ENCODE measurements at places on chromosomes 1 and 21.

DNA sequence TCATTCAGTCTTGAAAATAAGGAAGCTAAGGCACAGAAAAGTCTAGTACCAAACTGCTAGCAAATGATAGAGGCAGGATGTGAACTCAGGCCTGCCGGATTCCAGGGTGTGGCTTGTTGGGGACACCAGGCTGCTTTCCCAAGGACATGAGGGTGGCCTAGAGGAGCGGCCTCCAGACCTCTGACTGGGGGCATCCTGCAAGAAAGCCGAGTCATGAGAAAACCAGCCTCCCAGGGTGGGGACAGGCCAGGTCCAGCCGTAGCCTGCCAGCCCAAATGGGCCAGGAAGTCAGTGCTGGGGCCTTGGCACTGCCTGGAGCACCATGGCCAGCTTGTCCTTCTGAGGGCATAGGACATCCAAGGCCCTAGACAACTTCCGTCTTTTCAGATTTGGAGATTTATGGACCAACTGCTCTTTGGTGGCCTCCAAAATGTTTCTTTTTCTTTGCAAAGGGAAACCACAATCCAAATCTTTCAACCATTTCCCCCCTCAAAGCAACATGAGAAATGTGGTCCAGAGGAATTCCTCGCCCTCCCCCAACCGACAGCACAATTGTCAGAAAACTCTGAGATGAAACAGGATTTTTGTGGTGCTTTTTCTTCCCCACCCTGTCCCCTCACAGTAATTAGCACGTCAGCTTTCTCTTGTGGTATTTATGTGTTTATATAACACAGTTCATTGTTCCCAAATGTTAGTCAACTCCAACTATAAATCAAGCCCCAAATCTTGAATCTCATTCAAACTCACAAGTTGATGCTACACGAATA lies 212.3 kb downstream of the KAZN start:
- DNase-seq: no peak

DNA sequence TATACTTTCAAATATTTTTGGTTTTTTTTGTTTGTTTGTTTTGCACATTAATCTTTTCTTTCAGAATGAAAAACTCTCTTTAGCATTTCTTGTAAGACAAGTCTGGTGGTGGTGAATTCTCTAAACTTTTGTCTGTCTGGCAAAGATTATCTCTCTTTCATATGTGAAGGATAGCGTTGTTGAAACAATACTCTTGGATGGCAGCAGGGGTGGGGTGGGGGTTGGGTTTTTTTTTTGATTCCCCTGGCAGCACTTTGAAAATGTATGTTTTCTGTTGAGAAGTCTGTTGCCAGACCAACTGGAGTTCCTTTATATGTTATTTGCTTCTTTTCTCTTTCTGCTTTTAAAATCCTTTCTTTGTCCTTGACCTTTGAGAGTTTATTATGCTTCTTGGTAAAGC lies 160.2 kb downstream of the VAV3 start:
- no peak for DNase-seq

- no peak for DNase-seq
Measured at GRCh38 chr21:26077521-26077920, 93.0 kb downstream of the APP start.

DNA sequence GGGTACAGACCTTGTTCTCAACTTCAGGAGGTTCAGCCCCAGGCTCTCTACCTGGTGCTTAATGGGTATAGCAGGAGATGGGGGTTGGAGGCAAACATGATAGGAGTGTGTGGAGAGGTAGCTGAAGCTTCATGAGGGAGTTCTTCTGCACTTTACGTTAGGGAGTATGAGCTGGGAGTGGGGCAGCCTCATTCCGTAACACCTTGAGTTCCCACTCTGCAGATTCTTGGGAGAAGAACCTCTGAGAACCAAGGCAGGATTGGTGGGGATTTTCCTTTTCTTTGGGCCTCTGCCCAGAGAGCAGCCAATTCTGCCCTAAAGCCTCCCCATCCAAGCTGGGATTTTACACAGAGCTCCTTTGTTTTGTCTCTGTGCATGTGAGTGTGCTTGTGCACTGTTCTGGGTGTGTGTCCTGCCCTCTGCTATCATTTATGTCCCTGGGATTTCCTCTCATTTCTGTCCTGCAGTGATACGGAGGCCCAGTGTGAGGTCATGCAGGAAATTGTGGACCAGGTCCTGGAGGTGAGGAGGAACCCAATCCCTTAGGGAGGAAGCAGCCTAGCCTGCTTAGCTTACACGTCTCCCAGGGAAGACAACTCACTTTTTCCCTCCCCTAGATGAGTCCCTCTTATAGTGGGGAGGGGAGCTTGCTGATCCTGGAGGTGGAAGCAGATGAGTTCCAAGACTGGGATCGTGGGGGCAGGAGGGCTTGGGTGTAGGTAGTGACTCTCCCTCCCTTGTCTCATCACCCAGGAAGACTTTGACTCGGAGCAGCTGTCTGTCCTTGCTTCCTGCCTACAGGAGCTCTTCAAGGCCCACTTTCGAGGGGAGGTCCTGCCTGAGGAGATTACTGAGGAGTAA lies 11.6 kb upstream of the SLC27A3 start:
- DNase-seq: no peak

DNA sequence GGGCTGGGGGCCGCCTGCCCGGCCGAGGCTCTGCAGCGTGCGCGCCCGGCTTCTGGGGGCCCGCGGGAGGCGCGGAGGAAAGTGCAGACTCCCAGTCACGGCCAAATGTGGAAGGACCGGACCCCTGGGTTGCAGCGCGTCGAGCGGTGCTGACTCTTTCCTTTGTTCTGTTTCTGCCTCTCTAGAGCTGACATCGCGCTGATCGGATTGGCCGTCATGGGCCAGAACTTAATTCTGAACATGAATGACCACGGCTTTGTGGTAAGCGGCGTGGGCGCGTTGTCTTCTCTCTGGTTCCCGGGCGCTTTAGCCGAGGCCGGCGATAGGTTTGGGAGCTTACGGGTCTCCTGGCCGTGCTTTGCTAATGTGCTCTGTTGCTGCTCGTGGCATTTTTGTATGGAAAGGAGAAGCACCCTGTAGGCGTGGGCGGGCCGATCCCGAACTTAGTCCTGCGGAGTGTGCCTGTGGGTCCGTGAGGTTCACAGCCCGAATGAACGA lies 629 bp downstream of the PGD start:
- DNase-seq: peak; percentile 6

- DNase-seq: no peak
Measured at GRCh38 chr1:205304695-205305070, 16.9 kb downstream of the NUAK2 start.

- DNase-seq: no peak
Measured at GRCh38 chr1:194710671-194711070, 1524.3 kb upstream of the B3GALT2 start.

GRCh38 chr1:160251687-160252526 lies 10.4 kb downstream of the DCAF8 start:
- no peak for DNase-seq

GRCh38 chr1:211604548-211604947 lies 25.6 kb upstream of the SLC30A1 start:
- DNase-seq: no peak

GRCh38 chr1:53629101-53629691 lies 109.8 kb downstream of the GLIS1 start:
- no peak for DNase-seq

GRCh38 chr1:56977910-56978309 lies 12.1 kb upstream of the C8B start:
- DNase-seq: no peak

DNA sequence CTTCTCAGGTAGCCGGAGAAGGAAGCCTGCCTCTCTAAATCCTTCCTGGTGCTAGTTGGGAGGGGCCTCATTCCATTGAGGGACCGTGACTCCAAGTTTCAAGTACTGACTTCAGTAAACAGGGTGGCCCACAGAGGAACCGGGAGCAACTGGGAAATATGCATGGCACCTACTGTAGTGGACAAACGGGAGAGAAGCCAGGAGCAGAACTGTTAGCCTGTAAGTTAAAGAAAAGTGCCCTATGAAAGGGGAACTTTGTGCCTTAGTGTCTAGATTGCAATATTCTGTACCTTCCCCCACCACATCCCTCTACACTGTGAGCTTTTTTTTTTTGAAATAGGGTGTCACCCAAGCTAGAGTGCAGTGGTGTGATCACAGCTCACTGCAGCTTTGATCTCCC lies 33.2 kb upstream of the KANK4 start:
- no peak for DNase-seq

GRCh38 chr1:15158506-15159165 lies 5.1 kb downstream of the TMEM51 start:
- no peak for DNase-seq

DNA sequence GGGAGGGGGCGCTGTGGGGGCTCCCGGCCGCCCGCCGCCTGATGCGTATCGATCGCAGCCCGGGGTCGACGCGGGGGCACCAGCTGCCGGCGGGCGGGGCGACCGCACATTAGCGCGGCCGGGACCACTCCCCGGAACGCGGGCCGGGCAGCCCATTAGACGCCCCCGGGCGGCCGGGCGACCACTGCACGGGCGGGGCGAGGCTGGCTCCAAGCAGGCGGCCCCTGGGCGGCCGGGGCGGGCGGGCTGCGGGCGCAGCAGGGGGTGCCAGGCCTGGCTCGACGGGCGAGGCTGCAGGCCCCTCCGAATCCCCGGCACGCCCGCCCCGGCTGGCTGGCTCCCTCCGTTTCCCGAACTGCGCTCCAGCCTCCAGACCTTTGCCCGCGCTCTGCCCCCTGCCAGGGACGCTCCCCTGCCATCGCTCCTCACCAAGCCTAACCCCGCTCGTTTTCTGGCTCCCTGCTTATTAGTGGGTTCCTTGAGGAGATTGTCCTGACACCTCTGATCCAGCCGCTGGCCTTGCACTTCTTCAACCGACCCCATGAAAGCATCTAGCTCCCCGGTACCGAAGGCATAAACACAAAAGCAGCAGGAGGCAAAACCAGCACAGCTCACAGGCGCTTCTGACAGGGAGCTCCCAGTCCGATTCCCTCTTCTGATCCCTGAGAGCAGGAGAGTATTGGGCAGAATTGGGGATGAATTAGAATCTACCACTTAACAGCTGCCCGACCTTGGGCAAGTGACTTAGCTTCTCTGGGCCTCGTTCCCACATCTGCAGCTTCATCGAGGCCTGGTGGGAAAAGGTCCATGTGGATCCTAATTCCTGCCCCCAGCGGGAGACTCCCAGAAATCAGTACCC lies 92.6 kb upstream of the CASZ1 start:
- DNase-seq: no peak

DNA sequence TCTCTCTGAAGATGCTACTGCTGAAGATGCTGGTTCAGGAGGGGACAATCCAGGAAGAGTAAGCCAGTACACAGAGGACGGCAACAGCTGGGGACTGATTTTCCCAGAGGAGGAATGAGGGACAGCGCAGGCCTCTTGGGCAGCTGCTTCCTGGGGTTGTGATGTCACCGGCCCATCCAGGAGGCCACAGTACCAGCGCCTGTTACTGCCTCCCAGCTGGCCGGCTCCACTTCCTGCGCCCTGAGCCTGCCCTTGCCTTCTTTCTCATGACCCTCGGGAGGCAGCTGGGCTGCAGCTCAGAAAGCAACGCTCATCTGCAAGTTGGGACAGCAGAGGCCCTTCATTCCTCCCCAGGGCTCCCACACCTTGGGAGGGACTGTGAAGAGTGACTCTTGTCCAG lies 21.9 kb upstream of the ID3 start:
- DNase-seq: no peak

DNA sequence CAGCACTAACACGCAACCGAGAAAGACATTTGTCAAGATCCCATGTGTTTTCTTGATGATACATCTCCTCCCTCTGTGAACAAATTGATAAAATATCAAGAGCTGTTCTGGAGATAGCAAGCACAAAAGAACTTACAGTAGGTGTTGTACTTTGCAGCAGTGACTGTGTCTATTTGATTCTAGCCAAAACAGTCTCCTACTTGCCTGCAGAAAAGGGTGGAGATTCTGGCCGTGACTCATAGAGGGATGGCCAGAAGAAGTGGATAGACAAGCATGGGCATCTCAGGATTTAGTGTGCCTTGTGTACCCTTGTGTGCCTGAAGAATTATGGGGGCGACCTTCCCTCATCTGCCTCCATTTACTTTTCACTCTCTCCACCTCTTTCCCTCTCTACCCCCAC lies 458.4 kb upstream of the LRRC7 start:
- DNase-seq: no peak

DNA sequence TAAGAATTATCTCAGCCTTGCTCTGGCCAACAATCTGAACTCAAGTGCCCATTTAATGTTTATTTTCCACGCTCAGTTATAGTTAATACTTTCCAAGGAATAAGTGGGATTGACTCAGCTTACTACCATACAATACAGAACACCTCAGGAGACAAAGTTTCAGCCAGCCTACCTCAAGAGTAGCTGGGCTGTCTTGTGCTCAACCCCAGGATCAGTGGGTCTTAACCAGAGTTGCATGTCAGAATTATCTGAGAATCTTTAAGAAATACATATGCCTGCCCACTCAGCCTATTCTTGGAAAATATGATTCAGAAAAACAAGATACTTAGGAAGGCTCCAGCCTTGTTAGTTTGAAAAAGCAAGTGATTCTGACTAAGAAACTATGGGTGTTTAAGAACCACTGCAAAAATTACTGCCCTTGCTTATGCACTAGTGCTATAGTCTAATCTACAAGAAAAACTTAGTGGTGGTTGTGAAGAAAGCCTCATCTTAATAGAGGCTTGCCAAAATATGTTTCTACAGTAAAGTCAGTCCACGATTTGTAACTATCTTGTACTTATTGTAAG lies 20.4 kb downstream of the CDC7 start:
- no peak for DNase-seq

DNA sequence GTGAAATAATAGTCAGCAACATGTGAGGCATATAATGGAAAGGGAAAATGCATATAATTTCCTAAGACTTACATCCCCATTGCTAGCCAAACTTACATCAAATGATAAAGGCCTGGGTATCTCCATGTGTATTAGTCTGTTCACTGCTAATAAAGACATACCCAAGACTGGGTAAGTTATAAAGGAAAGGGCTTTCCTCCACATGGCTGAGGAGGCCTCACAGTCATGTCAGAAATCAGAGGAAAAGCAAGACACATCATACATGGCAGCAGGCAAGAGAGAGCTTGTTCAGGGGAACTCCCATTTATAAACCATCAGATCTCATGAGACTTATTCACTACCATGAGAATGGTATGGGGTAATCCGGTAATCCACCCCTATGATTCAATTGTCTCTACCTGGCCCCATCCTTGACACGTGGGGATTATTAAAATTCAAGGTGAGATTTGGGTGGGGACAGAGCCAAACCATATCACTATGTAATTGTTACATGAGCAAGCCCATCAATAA lies 161.5 kb upstream of the SAMSN1 start:
- DNase-seq: no peak

GRCh38 chr1:178530502-178530901 lies 17.6 kb downstream of the TEX35 start:
- DNase-seq: no peak

GRCh38 chr1:159882527-159882862 lies 17.5 kb downstream of the CFAP45 start:
- DNase-seq: no peak

GRCh38 chr1:31482482-31483011 lies 69.5 kb downstream of the SERINC2 start:
- no peak for DNase-seq

- no peak for DNase-seq
Measured at GRCh38 chr1:239703075-239703474, 316.7 kb downstream of the CHRM3 start.
